ENCODE measurements at places on chromosomes 16 and 17. TPM values are rescaled to one million over a fixed set of nuclear protein-coding genes. Genes with fewer than 3 reads are reported as not detected.

Gene KRTAP1-1
- polyA plus RNA-seq: not detected

Gene KRTAP4-6
- polyA plus RNA-seq: not detected

Gene TBX6
- 2.5 TPM for polyA plus RNA-seq

Gene NACA2
- not detected for polyA plus RNA-seq

Gene NAGS
- 1.4 TPM for polyA plus RNA-seq

Gene SLC4A1
- not detected for polyA plus RNA-seq

Gene MEIOC
- not detected for polyA plus RNA-seq

Gene CYBA
- polyA plus RNA-seq: 57.1 TPM

Gene USP6
- polyA plus RNA-seq: not detected

Gene CD79B
- polyA plus RNA-seq: 1.7 TPM

Gene WNK4
- 1.3 TPM for polyA plus RNA-seq

Gene TRPV3
- polyA plus RNA-seq: not detected

Gene TNP2
- not detected for polyA plus RNA-seq

Gene ENPP7
- polyA plus RNA-seq: not detected

Gene PSMD3
- polyA plus RNA-seq: 51.2 TPM

Gene SULT1A4
- 17.7 TPM for polyA plus RNA-seq

Gene WSCD1
- polyA plus RNA-seq: 1.1 TPM

Gene CA5A
- polyA plus RNA-seq: not detected

All from stomach (tissue), 19 donors.